ENCODE measurements at places on chromosomes 12 and 14. TPM values are rescaled to one million over a fixed set of nuclear protein-coding genes. Genes with fewer than 3 reads are reported as not detected.
A peak's percentile ranks its signal among the peaks of the same experiment; 100 is the strongest.

The KRT72 gene
- not detected for total RNA-seq

The HSPA2 gene
- 11.0 TPM for total RNA-seq

The KCNA5 gene
- total RNA-seq: not detected

The KRT78 gene
- 1.5 TPM for total RNA-seq

The DTX3 gene
- 16.2 TPM for total RNA-seq

The AP5M1 gene
- 18.5 TPM for total RNA-seq

The PMCH gene
- total RNA-seq: not detected

DNA sequence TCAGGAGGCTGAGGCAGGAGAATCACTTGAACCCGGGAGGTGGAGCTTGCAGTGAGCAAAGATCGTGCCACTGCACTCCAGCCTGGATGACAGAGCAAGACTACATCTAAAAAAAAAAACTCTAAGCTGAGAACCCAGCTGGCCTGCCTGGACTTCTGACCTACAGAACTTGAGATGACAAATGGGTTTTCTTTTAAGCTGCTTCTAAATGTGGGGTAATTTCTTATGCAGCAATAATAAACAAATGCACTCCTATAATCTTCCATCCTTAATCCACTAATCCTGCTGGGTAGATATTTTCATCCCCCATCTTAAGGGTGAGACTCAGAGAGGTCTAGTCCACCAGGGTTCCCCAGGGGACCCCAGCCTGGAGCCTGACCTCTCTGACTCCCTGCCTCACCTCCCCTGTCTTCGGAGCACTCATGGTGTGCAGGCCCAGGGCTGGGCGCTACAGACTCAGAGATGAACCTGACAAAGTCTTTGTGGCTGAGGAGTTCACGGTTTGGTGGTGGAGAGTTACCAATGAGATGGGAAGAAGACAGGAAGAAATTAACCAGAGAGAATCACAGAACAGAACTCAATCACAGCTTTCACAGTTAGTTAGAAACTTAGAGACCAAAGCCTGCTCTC, 39.7 kb upstream of the BDKRB2 start:
- H3K4me1 ChIP-seq: peaks cover 36% of the 10 kb centered on the region
- no peaks in the 10 kb centered on the region for H3K27me3 ChIP-seq
- no peaks in the 10 kb centered on the region for H3K36me3 ChIP-seq
- no peak overlapping the region for H3K27ac ChIP-seq
- DNase-seq: no peak
- H3K4me3 ChIP-seq: no peak overlapping the region

DNA sequence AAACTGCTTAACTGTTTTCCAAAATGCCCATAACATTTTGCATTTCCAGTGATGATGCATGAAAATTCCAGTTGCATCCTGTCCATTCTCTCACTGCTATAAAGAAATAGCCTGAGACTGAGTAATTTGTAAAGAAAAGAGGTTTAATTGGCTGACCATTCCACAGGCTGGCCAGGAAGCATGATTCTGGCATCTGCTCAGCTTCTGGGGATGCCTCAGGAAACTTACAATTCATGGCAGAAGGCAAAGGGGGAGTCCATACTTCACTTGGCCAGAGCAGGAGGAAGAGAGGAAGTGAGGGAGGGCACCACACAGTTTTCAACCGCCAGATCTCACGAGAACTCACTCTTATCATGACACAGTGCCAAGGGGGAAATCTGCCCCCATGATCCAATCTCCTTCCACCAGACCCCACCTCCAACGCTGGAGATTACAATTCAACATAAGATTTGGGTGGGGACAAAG, 18.2 kb upstream of the CLEC2D start:
- peaks cover 40% of the 10 kb centered on the region for H3K4me1 ChIP-seq
- peak overlapping the region; percentile 81 for H3K4me3 ChIP-seq
- H3K27me3 ChIP-seq: no peaks in the 10 kb centered on the region
- DNase-seq: no peak
- H3K27ac ChIP-seq: peak overlapping the region; percentile 88
- H3K36me3 ChIP-seq: peaks cover 32% of the 10 kb centered on the region

- no peaks in the 10 kb centered on the region for H3K4me1 ChIP-seq
- no peak overlapping the region for H3K27ac ChIP-seq
- no peaks in the 10 kb centered on the region for H3K36me3 ChIP-seq
- no peak overlapping the region for H3K4me3 ChIP-seq
- DNase-seq: no peak
These were observed 151.3 kb upstream of the PRKD1 start for GRCh38 chr14:30078811-30079402.

- no peak for DNase-seq
- H3K4me3 ChIP-seq: no peak overlapping the region
- H3K27me3 ChIP-seq: no peaks in the 10 kb centered on the region
- no peaks in the 10 kb centered on the region for H3K4me1 ChIP-seq
These were observed 8.9 kb downstream of the DDHD1 start for GRCh38 chr14:53144244-53144643.

DNA sequence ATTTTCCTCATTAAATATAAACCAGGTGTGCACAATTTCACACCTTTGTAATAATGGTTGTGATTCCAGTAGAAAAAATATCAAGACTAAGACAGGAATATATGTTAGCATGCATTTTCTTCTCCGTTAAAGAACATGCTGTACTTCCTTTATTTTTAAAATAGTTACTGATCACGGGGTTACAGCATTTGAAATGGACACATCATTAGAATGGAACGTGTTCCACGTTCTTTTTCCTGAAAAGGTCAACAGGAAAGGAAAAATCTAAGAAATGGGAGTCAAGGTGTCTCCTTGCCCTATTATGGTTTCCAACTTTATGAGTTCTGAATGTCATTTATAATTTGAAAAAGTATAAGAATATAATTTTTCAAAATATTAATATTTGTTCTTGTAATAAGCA, 1325.7 kb downstream of the SLC16A7 start:
- H3K36me3 ChIP-seq: no peaks in the 10 kb centered on the region
- H3K27me3 ChIP-seq: no peaks in the 10 kb centered on the region
- no peak overlapping the region for H3K27ac ChIP-seq

DNA sequence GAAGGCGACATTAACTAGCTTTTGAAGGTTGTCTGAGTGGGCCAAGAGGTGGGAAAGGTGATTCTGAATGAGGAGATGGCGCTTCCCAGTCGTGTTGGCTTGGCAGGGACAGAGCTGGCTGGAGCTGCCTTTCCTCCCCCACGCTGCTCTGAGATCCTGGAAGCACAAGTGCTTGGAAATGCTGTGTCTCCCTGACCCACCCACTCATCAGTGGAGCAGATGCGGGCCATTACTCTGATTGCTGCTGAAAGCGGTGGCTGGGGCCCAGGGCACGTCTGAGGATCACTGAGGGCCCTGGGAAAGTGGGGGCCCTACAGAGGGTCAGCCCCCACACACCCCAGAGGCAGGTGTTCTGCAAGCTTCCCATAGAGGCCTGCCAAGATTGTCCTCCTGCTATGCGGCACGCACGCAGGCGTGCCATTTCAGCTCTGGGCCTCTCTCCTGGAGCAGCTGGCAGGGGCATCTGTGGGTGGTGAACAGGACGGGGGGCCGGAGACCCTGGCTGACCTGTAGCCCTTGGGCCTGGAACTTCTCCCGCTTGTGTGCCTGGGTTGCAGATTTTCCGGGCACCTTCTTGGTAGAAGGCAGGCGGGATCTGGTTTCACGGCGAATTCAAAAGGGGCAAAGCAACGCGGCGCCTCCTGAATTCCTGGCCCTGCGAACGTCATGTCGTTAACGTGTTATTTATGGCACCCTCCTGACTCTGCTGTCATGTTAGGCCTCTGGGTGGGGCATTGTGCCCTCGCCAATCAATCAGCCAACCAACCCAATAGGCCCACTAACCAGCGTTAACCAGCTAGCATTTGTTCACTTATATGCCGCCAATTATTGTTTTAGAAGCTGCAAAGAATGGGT, 133.8 kb upstream of the TBX3 start:
- peaks cover 58% of the 10 kb centered on the region for H3K27me3 ChIP-seq
- no peak overlapping the region for H3K27ac ChIP-seq
- no peaks in the 10 kb centered on the region for H3K36me3 ChIP-seq
- no peak for DNase-seq

GRCh38 chr14:94650444-94650775, 38.2 kb downstream of the SERPINA3 start:
- no peak overlapping the region for H3K27ac ChIP-seq
- DNase-seq: no peak
- H3K27me3 ChIP-seq: no peaks in the 10 kb centered on the region
- H3K4me1 ChIP-seq: no peaks in the 10 kb centered on the region
- H3K4me3 ChIP-seq: no peak overlapping the region

- DNase-seq: no peak
- no peak overlapping the region for H3K4me3 ChIP-seq
- H3K4me1 ChIP-seq: no peaks in the 10 kb centered on the region
- no peak overlapping the region for H3K27ac ChIP-seq
- H3K27me3 ChIP-seq: peaks cover 25% of the 10 kb centered on the region
These were observed 380.0 kb downstream of the DIO2 start for GRCh38 chr14:79831195-79831892.

GRCh38 chr12:30450872-30451271, 244.8 kb downstream of the IPO8 start:
- H3K27me3 ChIP-seq: no peaks in the 10 kb centered on the region
- DNase-seq: no peak
- no peak overlapping the region for H3K27ac ChIP-seq

DNA sequence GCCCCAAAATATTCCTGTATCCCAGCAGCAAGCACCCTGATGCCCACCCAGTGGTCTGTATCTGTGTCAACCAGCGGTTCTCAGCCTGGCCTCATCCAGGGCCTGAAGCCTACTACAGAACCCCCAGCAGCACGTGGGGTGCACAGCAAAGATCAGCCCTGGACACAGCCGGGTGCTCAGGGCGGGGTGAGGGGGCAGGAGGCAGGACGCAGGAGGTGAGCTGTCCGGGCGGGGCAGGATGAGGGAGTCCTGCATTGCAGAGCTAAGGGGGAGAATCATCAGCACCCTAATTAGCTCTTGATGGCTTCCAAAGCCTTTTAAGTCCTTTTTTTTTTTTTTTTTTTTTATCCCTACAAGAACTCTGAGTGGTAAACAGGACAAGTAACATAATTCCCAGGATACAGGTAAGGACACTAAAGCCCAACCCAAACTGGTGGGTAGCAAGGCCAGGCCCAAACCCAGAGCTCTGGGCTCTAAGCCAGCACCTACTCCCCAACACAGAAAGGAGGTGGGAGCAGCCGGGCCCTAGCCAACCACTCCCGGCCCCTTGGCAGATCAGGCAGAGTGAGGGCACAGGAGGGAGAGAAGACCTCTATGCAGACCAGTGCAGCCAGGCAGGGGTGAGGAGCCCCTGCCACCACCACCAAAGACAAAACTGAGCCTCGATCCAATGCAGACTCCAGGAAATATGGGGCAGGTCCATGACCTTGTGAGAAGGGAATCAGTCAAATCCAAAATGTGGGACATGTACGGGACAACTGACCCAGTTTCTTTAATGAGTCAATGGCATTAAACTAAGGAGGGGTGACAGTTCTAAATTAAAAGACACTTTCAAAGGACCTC, 32.3 kb upstream of the EIF5 start:
- no peaks in the 10 kb centered on the region for H3K36me3 ChIP-seq
- H3K4me1 ChIP-seq: peaks cover 30% of the 10 kb centered on the region
- H3K4me3 ChIP-seq: no peak overlapping the region
- H3K27ac ChIP-seq: peak overlapping the region; percentile 9

GRCh38 chr12:99553461-99553860, 94.1 kb upstream of the GARIN6 start:
- DNase-seq: no peak
- no peak overlapping the region for H3K4me3 ChIP-seq
- no peaks in the 10 kb centered on the region for H3K27me3 ChIP-seq

- no peaks in the 10 kb centered on the region for H3K27me3 ChIP-seq
- no peaks in the 10 kb centered on the region for H3K36me3 ChIP-seq
- H3K4me3 ChIP-seq: no peak overlapping the region
- no peak for DNase-seq
- no peaks in the 10 kb centered on the region for H3K4me1 ChIP-seq
- no peak overlapping the region for H3K27ac ChIP-seq
These were observed 268.7 kb downstream of the AKAP6 start for GRCh38 chr14:32597771-32598170.

DNA sequence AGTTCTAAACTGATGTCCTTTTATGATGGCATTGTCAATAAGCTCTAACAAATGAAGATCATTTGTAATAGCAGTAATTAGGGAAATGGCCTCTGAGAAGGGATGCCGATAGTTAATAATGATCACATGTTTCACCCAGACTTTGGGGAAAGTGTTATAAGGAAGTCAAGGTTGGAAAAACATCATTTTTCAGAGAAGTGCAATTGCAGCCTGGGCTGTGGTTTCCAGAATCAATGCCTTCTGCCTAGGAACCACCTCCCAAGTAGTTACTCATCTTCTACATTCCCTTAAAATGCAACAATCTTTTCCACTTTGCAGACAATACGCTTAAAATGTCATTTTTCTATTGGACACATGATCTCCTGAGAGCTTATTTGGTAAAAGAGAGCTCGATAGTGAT, 879 bp downstream of the EDDM3A start:
- no peak overlapping the region for H3K4me3 ChIP-seq
- peaks cover 7% of the 10 kb centered on the region for H3K4me1 ChIP-seq
- H3K27me3 ChIP-seq: no peaks in the 10 kb centered on the region
- H3K27ac ChIP-seq: no peak overlapping the region

GRCh38 chr14:56342494-56342942, 224.3 kb downstream of the PELI2 start:
- no peak overlapping the region for H3K27ac ChIP-seq
- H3K4me3 ChIP-seq: no peak overlapping the region
- H3K36me3 ChIP-seq: no peaks in the 10 kb centered on the region
- H3K4me1 ChIP-seq: peaks cover 7% of the 10 kb centered on the region

DNA sequence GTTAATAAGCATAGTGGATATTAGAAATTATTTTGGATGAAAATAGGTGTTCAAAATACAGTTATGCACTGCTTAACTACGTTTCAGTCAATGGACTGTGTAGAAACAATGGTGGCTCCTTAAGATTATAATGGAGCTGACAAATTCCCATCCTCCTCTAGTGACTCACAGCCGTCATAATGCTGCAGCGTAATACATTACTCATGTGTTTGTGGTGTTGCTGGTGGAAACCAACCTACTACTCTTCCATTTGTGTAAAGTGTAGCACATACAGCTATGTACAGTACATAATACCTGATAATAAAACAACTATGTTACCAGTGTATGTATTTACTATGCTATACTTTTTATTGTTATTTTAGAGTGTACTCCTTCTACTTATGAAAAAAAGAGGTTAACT, 111.2 kb upstream of the TMCC3 start:
- no peak overlapping the region for H3K4me3 ChIP-seq
- no peaks in the 10 kb centered on the region for H3K36me3 ChIP-seq
- DNase-seq: peak; percentile 52
- H3K4me1 ChIP-seq: peaks cover 30% of the 10 kb centered on the region
- peak overlapping the region; percentile 51 for H3K27ac ChIP-seq

All from PC-9 (cell line).